Right ventricle myocardium superior (tissue), 1 donor: ENCODE measurements at places on chromosomes 6 and 20.

DNA sequence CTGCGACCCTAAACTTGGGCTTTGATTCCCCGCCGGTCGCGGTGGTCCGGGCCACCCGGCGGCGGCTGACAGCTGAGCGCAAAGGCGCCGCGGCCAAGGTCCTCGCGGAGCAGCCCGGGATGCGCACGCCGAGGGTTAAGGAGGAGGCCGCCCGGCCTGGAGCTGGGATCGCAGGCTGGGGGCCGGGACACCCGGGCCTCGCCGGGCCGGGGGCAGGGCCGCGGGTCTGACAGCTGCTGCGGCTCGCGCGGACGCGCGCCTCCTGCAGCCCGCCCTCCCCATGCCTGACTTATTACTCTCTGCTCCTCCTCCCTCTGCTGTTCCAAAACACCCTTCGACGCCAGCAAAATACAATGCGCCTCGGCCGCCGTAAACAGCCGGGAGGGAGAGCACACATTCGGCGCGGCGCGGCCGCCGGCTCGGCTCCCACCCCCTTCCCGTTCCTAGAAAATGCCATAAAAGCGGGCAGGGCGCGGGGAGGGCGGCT is 746 bp downstream of the BACH2 start:
- DNase-seq = peak; percentile 77

- DNase-seq = no peak
These were observed 56.7 kb downstream of the HDDC2 start for GRCh38 chr6:125245109-125245508.

DNA sequence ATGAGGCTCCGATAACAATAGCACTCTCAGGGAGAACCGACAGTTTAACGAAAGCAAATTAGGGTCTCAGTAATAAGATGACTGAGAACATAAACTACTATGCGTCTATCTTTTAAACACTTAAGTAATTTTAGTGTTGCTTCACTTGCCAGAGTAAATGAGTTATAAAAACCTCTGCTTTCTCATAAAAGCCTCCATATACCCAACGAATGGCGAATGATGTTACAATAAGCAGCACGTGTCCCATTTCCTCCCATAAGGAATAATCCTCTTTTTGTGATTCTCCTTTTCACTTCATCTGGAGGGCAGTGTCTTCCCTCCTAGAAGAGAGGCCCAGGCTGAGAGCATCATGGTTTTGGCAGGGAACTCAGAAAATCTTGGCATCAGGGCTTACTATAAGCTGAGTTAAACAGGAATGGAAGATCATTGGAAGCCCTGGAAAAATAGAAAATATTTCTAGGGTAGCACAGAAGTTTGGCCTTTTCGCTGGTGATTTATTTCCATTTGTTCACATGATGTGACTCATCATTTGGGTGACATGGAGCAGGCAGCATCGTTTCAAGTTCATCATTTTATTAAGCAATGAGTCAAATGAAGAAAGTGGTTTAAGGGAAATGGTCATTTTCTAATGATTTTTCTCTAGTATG is 255.4 kb downstream of the ATXN1 start:
- DNase-seq = no peak

DNA sequence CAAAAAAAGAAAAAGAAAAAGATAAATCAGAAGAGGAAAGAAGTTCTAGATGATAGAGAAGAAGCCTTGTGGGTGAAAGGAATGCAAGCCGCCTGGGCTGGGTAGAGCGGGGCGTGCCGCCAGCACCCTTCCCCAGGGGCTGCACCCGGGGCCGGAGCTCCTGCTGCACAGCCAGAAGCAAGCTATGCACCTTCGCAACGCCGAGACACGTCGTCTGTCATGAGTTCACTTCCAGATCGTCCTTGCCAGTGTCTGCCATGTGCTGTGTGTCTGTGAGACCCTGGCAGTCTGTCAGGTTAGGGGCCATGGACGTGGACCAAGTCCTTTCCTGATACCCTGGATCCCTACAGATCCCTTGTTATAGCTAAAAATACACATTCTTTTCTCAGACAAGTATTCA is 25.5 kb upstream of the ADRM1 start:
- DNase-seq = peak; percentile 54

DNA sequence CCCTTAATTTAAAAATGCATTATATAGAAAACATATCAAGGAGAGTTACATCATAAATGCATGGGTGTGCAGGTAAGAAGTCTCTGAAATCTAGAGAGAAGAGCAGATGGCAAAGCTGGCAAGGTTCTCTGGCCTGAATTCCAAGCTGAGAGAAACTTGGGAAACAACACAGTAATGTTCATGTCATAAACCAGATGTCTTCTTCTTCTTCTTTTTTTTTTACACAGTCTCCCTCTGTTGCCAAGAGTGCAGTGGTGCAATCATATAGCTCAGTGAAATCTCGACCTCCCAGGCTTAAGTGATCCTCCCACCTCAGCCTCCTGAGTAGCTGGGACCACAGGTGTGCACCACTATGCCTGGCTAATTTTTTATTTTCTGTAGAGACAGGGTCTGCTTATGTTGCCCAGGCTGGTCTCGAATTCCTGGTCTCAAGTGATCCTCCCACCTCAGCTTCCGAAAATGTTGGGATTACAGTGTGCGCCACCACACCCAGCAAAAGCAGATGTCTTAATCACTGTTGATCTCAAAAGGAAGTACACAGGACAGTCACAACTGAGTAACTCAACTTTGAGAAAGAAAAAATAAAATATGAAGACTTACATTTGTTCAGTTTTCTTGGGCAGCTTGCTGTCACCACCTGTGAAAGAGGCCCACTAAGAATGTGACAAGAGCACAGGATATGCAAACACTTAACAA is 77.3 kb downstream of the DNAAF9 start:
- no peak for DNase-seq

GRCh38 chr6:157941101-157941863 is 40.4 kb upstream of the SYNJ2 start:
- DNase-seq = no peak
